ENCODE measurements at places on chromosomes 1 and 21.

GRCh38 chr1:179002552-179003345 lies 22.9 kb upstream of the FAM20B start:
- peaks cover 15% of the 10 kb centered on the region for H3K4me1 ChIP-seq
- H3K36me3 ChIP-seq = no peaks in the 10 kb centered on the region
- no peaks in the 10 kb centered on the region for H3K27me3 ChIP-seq
- no peak overlapping the region for H3K27ac ChIP-seq
- peak; percentile 75 for DNase-seq
- no peak overlapping the region for H3K4me3 ChIP-seq

GRCh38 chr1:222196288-222196687 lies 351.6 kb downstream of the HHIPL2 start:
- no peaks in the 10 kb centered on the region for H3K36me3 ChIP-seq
- no peak overlapping the region for H3K4me3 ChIP-seq
- DNase-seq = no peak
- no peak overlapping the region for H3K27ac ChIP-seq
- H3K27me3 ChIP-seq = no peaks in the 10 kb centered on the region

DNA sequence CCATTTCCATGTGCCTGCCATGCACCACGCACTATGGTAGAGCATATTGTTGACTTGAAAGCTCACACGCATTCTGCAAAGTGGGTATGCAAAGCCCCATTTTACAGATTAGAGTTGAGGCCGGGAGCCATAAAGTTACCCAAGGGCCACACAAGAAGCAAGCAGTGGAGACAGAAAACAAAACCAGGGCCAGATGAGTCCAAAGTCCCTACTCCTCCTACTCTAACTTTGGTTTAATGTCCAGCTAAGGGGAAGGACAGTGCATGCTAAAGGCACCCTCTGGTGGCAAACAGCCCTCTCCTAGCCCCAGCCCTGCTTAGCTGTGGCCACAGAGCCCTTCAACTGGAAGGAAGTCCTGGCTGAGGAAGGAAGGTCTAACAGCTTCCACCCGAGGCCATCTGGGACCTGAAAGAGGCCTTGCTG lies 74.9 kb downstream of the SLC66A1 start:
- H3K36me3 ChIP-seq = peaks cover 29% of the 10 kb centered on the region
- H3K4me3 ChIP-seq = no peak overlapping the region

DNA sequence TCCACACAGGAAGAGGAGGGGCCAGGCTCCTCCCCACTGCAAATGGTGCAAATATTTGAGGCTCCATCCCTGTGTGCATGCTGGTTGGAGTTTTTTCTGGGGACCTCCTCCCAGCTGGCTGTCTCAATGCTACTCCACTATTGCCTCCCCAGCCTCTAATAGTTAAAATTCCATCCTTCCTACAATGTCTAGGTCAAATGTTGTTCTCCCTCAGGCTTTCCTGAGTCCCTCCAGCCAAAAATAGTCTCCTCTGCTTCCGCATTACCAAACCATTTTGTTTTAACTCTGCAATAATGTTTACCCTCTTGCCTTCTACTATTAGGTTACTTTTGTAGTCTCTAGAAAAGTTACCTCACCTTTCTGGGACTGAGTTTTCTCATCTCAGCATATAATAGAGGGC lies 29.6 kb upstream of the FMO1 start:
- H3K36me3 ChIP-seq = no peaks in the 10 kb centered on the region
- DNase-seq = no peak
- no peak overlapping the region for H3K27ac ChIP-seq
- H3K4me3 ChIP-seq = no peak overlapping the region

DNA sequence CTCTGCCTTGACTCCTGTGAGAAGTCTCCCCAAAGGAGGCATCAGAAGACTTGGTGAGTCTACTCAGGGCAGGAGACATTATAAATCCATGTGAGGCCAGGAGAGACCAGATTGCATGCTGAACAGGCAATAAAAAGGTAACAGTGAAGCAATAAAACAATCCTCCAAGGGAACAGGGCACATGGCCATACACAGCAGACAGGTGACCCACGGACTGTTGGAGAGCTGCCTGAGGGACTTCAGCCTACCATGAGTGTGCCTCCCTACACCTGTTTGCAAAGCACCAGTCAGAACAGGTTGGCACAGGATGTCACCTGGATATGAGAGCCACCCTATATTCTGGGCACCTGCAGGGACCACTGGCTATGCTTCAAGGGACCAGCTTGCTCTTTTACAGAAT lies 67.6 kb downstream of the MAB21L3 start:
- H3K4me3 ChIP-seq = no peak overlapping the region
- no peak for DNase-seq
- no peaks in the 10 kb centered on the region for H3K36me3 ChIP-seq
- peaks cover 44% of the 10 kb centered on the region for H3K27me3 ChIP-seq

- H3K36me3 ChIP-seq = peaks cover 33% of the 10 kb centered on the region
- no peak overlapping the region for H3K4me3 ChIP-seq
- DNase-seq = no peak
Measured at GRCh38 chr1:161956097-161956496, 67.6 kb downstream of the OLFML2B start.

DNA sequence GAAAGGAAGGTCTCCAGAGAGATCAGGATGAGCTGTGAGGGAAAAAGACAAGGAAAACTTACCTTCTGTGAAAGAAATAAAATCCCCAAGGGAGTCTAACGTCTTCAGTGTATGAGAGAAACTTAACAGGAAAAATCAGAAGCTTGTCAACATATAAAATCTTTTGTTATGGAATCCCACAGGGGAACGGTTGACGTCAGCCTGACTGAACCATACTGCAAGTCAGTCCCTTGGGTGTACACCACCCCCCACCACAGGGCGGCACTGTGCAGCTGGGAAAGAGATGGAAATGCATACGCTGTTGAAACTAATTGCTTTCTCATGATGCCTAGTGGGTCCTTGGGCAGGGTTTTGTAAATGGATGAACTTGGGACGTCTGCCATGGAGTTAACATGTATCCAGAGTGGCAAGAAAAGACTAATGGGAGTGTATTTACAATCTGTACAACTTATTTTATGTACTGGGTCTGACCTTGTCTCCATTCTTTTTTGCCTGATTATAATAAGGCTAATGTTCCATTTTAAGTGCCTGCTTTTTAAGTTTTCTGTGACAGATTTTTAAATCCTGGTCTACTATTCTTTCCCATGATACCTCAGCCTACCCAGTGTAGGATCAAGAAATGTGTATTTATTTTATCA lies 22.7 kb downstream of the UTP25 start:
- peak; percentile 39 for DNase-seq
- H3K27me3 ChIP-seq = no peaks in the 10 kb centered on the region
- peaks cover 48% of the 10 kb centered on the region for H3K36me3 ChIP-seq

GRCh38 chr1:167777269-167777650 lies 55.5 kb downstream of the MPZL1 start:
- peak overlapping the region; percentile 74 for H3K27ac ChIP-seq
- H3K4me1 ChIP-seq = peaks cover 14% of the 10 kb centered on the region
- peaks cover 18% of the 10 kb centered on the region for H3K36me3 ChIP-seq
- no peak for DNase-seq

GRCh38 chr1:47179017-47179987 lies 10.5 kb downstream of the PDZK1IP1 start:
- H3K27me3 ChIP-seq = peaks cover 63% of the 10 kb centered on the region
- H3K36me3 ChIP-seq = no peaks in the 10 kb centered on the region
- H3K27ac ChIP-seq = peak overlapping the region; percentile 65

- no peak overlapping the region for H3K4me3 ChIP-seq
- H3K27me3 ChIP-seq = no peaks in the 10 kb centered on the region
- H3K27ac ChIP-seq = no peak overlapping the region
- H3K4me1 ChIP-seq = no peaks in the 10 kb centered on the region
- no peaks in the 10 kb centered on the region for H3K36me3 ChIP-seq
Measured at GRCh38 chr1:87685311-87686135, 356.8 kb downstream of the LMO4 start.

DNA sequence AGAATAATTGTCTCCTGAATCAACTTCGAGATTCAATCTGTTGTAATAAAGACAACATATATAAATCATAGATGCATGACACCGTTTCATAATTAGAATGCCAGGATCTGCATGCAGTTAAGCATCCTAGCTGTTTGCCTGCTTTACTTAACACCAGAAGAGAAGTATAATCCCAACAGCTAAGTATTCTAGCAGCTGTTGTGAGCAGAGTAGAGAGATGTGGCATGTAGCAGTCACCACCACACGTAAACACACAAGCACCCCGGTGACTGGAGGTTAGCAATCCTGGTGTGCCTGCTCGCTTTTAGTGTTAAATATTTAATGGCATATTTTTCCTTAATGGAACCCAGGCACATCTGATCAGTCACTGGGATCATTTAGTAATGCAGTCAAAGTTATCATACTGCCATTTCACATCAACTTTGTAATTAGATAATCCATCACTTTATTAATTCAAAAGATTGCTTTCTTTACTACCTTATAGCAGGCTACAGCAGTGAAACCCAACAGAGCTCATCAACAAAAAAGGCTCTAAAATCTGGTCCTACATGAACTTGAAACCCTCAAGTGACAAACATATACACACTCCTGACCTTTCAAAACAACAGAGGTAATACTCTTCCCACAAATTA lies 187.9 kb downstream of the SMYD3 start:
- no peak for DNase-seq
- no peak overlapping the region for H3K4me3 ChIP-seq
- H3K36me3 ChIP-seq = no peaks in the 10 kb centered on the region
- H3K4me1 ChIP-seq = no peaks in the 10 kb centered on the region
- no peaks in the 10 kb centered on the region for H3K27me3 ChIP-seq
- H3K27ac ChIP-seq = no peak overlapping the region

GRCh38 chr1:66330722-66331141 lies 203.2 kb upstream of the SGIP1 start:
- no peaks in the 10 kb centered on the region for H3K27me3 ChIP-seq
- DNase-seq = no peak
- peaks cover 44% of the 10 kb centered on the region for H3K4me1 ChIP-seq
- H3K4me3 ChIP-seq = peak overlapping the region; percentile 98

GRCh38 chr21:42429856-42430255 lies 26.2 kb downstream of the UBASH3A start:
- no peak overlapping the region for H3K27ac ChIP-seq
- no peaks in the 10 kb centered on the region for H3K27me3 ChIP-seq
- peaks cover 87% of the 10 kb centered on the region for H3K36me3 ChIP-seq

DNA sequence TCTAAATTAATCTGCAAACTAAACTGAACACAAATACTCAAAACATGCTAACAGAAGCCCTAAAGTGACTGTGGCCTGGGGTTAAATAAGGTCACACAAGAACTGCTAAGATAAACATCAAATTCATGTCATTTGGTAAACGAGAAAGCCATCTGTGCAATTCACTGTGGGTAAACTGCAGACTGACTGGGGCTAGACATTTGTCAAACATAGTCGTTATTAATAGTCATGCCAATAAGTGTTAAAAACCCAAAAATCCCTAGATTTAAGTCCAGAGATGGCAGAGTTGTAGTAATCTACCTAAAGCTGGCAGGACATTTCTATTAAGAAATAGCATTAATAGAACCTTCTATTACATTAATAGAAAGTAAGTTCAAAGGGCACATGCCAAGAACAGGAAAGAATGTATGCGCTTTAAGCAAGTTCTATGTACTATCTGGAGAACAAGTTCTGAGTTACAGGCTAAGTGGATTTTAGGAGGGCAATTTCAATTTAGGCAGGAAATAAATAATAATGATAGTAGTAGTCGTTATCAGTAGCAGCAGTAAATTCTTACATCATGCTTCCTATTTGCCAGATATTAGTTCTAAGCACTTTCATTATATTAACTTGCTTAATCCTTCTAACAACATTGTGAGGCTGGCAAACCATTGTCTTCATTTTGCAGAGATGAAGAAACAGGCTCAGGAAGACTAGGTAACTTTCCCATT lies 8.6 kb downstream of the EDEM3 start:
- no peak for DNase-seq
- peak overlapping the region; percentile 68 for H3K27ac ChIP-seq
- peaks cover 57% of the 10 kb centered on the region for H3K4me1 ChIP-seq
- H3K36me3 ChIP-seq = peaks cover 34% of the 10 kb centered on the region
- no peaks in the 10 kb centered on the region for H3K27me3 ChIP-seq
- H3K4me3 ChIP-seq = no peak overlapping the region

DNA sequence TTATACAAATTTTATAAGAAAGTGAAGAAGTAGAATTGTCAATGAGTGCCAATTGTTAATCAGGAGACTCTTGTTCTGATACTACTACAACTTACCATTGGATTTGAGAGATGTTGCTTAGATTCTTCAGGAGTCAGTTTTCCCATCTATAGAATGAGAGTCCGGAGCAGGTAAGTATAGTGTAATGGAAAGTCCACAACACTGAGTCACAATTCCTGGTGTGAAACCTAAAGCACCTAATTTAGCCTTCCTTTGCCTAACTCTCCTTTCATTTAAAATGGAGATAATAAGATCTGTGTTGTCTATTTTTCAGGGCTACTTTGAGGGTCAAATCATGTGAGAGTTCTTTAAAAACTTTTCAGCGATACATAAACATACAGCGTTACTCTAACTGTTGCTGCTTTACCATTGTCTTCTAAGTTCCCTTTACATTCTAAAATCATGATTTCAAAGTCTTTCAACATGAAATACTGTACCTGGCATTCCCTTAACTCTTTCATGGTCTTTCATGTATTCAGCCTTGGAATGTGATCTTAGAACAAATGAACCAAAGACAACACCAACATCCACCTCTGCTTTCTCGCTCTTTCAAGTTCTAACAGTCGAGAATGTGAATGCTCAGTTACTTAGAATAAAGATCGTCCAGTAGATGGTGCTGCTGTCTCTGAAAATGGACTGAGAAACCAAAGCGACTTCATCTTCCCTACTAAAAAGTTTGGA lies 90.9 kb downstream of the SLC30A10 start:
- H3K4me3 ChIP-seq = no peak overlapping the region
- DNase-seq = no peak
- no peaks in the 10 kb centered on the region for H3K36me3 ChIP-seq

DNA sequence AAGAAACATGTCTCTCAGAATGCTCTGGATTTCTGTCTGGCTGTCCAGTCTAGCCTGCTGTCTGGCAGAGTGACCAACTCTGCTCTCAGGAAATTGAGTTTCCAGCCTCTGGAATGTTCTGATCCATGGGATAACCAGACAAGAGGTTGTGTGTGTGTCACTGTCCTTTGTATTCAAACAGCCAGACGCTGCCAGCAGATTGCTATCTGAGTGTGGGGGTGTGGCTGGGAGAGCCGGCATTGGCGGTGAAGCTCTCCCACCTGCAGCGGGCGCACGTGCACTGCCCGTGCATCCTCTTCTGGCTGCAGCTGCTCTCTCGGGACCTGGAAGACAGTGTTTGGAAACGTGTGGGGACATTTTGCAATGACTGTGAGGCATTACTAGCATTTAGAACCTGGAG lies 26.1 kb downstream of the PKP1 start:
- no peaks in the 10 kb centered on the region for H3K36me3 ChIP-seq
- peak; percentile 24 for DNase-seq
- peaks cover 4% of the 10 kb centered on the region for H3K4me1 ChIP-seq
- peaks cover 67% of the 10 kb centered on the region for H3K27me3 ChIP-seq

GRCh38 chr1:64187646-64188045 lies 15.8 kb upstream of the UBE2U start:
- no peak overlapping the region for H3K4me3 ChIP-seq
- no peaks in the 10 kb centered on the region for H3K27me3 ChIP-seq
- H3K27ac ChIP-seq = no peak overlapping the region
- no peaks in the 10 kb centered on the region for H3K36me3 ChIP-seq
- no peaks in the 10 kb centered on the region for H3K4me1 ChIP-seq

- no peaks in the 10 kb centered on the region for H3K36me3 ChIP-seq
- no peaks in the 10 kb centered on the region for H3K4me1 ChIP-seq
- H3K4me3 ChIP-seq = no peak overlapping the region
- H3K27me3 ChIP-seq = peaks cover 7% of the 10 kb centered on the region
- H3K27ac ChIP-seq = no peak overlapping the region
- no peak for DNase-seq
Measured at GRCh38 chr1:225689882-225690459, 37.0 kb upstream of the ENAH start.

- no peaks in the 10 kb centered on the region for H3K4me1 ChIP-seq
- no peaks in the 10 kb centered on the region for H3K36me3 ChIP-seq
- no peak overlapping the region for H3K27ac ChIP-seq
- no peaks in the 10 kb centered on the region for H3K27me3 ChIP-seq
Measured at GRCh38 chr1:218480137-218480536, 135.0 kb downstream of the TGFB2 start.
